ENCODE measurements at places on chromosomes 13 and 19.

DNA sequence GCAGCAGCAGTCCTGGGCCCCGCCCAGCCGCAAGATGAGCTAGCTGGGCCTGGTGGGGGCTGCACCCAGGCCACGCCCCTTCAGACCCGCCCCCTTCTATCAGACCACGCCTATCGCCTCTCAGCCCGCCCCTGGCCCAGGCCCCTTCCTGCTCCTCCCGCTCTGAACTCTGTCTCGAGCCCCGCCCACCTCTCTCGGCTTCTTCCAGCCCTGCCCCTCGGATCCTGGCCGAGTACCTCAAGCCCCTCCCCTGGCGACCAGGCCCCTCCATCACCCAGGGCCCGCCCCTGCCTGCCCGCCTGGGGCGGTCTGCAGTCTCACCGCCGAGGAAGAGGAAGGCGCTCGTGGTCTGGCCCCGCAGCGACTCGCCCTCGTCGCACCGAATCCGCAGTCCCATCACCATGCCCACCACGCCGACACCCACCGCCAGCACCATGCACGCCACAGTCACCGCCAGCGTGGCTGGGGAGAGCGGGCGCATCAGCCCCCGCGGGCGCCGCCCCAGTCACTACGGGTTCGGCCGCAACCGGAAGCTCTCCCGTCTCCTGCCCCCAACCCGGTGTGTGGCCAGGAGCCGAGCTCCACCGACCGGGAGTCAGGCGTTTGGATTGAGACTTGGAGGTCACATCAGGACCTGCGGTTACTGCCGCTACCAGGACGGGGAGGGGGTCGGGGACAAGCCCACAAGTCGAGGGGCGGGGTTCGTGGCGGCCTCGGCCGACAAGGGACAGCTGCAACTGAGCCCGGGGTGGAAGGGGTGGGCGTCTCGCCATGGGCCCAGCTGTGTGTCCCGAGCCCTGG lies 1.0 kb downstream of the CLDND2 start:
- DNase-seq: peak; percentile 89

DNA sequence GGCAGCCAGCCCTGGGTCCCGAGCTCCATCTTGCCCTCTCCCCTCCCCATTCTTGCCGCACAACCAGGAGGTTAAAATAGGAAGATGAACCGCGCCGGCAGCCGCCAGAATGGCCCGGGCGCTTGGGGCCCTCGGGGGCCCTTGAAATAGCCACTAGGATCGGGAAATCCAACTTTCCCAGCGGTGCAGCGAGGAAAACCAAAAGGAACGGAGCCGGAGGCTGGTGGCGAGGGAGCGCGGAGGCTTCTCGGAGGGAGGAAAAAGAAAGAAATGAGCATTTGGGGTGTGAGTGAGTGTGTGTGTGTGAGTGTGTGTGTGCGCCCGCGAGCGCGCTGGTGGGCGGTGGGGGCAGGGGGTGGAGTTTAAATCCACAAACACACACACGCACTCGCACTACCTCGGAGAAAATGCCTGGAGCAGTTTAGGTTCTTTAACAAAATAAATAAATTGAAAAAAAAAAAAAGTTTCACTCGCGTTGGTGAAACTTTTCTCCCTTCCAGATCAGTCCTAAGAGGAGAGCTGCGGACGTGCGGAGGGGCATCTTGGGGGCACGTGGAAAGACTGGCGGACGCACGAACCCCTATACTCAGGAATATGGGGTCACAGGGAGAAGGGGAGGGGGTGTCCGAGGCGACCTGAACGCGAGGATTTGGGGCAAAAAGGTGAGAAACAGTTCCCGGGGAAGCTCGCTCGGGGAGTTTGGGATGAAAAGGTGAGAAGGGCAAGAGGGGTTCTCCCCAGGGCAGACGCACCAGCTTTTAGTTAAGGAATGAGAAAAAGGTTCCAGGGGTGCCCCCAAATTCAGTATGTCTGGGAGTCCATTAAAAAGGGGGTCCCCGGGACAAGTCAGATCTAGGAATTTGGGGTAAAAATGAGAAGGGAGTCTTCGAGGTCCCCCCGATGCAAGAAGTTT lies 1.3 kb downstream of the RFX2 start:
- peak; percentile 47 for DNase-seq

- DNase-seq: no peak
Measured at GRCh38 chr19:34402074-34402600, 2.1 kb upstream of the PDCD2L start.

GRCh38 chr13:101499406-101499805 lies 46.9 kb downstream of the ITGBL1 start:
- DNase-seq: no peak

All from HuH-7.5 (cell line).